ENCODE measurements at places on chromosomes 16 and 17.

- DNase-seq = no peak
Measured at GRCh38 chr16:51129105-51129504, 22.0 kb downstream of the SALL1 start.

GRCh38 chr17:40506786-40507185, 5.4 kb upstream of the TNS4 start:
- DNase-seq = no peak

GRCh38 chr17:63792055-63792729, 18.2 kb downstream of the DDX42 start:
- DNase-seq = no peak

DNA sequence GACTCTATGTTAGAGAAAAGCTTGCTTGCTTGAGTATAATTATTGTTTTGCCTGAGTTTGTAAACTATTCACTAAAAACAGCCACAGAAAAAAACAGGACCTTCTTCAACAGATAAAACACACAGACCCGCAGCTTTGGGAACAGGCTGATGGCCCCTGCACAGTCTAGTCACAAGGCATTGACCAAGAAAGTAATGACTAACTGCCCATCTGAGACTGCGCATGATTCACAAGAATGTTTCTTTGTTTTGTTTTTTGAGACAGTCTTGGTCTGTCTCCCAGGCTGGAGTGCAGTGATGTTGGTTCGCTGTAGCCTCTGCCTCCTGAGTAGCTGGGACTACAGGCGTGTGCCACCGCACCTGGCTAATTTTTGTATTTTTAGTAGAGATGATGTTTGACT, 2.8 kb upstream of the ZKSCAN2 start:
- DNase-seq = no peak

- DNase-seq = no peak
Measured at GRCh38 chr17:63262751-63263476, 183.2 kb downstream of the CYB561 start.

GRCh38 chr17:38341035-38341721, 2.6 kb downstream of the GPR179 start:
- DNase-seq = no peak

DNA sequence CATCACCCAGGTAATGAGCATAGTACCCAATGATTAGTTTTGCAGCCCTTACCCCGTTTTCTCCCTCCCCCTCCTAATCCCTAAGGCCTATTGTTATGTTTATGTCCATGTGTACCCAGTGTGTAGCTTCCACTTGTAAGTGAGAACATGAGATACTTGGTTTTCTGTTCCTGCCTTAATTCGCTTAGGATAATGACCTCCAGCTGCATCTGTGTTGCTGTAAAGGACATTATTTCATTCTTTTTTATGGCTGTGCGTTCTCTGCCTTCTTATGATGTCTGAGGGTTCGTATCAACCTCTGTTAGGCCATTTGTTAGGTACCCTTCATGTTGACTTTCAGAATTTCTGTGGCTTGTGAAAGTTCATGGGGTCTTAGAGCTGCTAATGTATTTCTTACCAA, 31.0 kb downstream of the CTCF start:
- DNase-seq = no peak

DNA sequence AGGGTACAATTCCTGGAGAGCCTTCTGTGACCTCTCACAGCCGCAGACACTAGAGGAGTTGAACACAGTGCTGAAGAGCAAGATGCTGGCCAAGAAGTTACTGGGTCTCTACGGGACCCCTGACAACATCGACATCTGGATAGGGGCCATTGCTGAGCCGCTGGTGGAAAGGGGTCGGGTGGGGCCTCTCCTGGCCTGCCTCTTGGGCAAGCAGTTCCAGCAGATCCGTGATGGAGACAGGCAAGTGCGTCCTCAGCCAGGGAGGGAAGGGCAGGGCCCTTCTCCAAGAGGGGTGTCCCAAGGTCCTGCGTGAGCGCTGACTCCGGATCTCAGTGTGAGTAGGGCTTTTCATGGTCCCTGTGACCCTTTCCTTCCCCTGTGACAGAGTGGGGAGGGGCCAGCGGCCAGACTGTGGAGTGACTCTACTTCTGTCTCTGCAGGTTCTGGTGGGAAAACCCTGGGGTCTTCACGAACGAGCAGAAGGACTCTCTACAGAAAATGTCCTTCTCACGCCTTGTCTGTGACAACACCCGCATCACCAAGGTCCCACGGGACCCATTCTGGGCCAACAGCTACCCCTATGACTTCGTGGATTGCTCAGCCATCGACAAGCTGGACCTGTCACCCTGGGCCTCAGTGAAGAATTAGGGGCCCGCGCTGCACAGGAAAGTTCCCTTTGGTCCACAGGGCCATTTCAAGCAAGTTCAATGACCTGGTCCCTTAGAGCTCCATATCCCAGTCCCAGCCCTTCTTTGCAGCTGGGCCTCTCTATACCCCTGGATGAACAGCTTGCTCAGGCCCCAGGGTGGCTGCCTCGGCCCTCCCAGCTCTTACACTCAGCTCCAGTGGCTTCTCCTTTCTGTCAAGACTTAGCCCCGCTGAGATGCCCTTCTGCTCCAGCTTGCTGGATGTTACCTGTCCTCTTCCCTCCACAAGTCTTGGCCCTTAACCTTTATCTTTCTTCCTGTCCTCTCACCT, 13.1 kb downstream of the MPO start:
- DNase-seq = no peak

GRCh38 chr17:3966720-3967363, 2.6 kb upstream of the ATP2A3 start:
- DNase-seq = no peak

GRCh38 chr16:27286451-27286850, 17.9 kb upstream of the NSMCE1 start:
- no peak for DNase-seq

DNA sequence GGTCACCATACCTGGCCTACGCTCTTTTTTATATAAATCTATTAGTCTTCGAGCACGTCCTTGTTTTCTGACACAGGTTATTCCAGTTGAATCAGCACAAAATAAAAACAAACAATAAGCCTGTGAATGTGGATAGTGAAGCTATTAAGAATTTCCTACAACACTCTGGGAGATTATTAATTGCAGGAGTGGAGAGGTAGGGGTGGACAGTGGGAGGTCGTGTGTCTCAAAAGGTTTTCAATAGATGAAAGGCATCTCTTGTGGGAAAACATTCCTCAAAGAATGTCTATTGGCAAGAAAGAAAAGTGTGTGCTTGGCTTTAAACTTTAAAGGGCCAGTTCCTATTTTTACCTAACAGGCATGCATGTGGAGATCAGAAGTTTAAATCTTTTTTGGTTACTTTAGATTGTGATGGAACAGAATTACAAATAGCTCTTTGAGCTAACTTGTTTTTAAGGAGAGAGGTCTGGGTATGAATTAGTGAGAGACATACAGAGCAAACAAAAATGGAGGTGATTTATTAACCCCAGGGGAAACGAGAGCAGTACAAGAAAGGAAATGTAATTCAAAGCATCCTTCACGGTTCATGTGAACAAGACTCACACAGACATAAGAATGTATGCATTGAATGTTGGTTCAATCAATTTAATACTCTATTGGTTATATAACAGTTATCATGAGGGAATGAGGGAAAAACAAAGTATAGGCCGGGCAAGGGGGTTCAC, 9.0 kb downstream of the SMYD4 start:
- DNase-seq = no peak

DNA sequence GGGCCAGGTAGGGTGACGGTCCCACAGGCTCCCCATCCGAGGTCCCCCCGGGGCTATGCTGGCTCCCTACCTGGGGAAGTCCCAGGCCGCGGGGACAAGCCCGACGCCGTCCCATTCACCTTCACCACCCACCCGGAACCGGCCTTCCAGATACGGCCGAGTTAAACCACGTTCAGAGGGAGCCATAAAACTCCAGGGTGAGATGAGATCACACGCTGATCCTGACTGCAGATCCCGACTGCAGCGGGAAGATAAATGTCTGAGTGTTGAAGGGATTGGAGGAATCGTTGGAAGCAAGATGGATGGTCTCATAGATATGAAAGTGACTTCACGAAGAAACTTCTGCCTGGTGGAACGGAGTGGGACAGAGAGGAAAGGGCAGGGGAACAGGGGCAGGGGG, 13.6 kb upstream of the C1QTNF8 start:
- DNase-seq = no peak

DNA sequence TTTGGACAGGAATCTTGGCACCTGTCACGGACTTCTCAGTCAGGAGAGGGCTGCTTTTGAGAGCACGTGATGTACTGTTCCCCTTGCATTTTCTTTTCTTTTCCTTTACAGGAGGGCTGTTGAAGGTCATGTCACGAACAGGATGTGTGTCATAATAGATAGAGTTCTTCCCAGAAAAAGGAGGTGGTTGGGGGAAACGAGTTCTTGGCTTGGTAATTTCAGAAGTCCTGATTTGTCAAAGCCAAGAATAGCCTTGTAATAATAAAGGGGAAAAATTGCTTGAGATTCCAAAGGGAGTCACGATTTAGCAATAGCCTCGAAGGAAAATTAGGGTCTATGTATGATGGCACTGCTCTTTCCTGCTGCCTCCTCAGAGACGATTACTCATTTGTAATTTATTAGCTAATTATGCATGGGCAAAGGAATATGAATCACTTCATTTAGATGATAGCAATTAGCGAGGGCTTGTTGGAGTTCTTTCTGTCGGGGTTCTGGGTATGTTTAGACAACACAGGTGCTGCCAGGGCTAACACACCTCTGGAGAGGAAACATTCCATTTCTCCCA, 277.7 kb upstream of the N4BP1 start:
- no peak for DNase-seq

- no peak for DNase-seq
Measured at GRCh38 chr16:88792078-88792550, 7.1 kb upstream of the PIEZO1 start.

DNA sequence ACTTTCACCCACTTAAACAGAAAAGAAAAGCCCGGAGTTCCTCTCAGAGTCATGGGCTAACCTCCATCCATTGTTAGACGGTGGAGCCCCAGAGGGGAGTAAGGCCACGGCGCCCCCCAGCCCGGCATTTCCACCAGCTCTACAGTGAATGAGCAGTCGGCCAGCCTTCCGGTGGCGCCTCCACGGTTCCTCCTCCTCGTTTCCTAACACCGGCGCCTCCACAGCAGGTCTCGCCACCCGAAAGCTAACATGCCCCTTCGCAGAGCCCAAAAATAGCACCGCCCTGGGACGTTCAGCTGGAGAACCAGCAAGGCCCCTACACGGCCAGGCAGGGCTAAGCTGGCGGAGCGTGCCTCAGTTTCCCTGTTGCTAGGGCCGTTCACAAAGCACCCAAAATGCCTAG, 858 bp downstream of the MMD start:
- peak; percentile 14 for DNase-seq

DNA sequence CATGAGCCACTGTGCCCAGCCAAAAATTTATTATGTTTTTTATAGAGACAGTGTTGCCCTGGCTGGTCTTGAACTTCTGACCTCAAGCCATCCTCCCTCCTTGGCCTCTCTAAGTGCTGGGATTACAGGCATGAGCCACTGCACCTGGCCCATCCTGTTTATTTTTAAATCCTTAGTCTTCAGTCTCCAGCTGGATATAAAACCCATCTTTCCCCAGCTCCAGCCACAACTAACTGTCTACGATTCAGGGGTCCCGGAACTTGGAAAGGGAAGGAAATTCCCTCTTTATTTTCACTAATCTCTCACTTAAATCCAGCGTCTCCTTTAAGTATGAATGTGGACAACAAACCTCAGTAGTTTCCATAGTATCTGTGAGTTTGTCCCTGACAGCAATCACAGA, 62.2 kb downstream of the IQCK start:
- DNase-seq = no peak

GRCh38 chr17:4365628-4366326, 698 bp downstream of the UBE2G1 start:
- DNase-seq = no peak

DNA sequence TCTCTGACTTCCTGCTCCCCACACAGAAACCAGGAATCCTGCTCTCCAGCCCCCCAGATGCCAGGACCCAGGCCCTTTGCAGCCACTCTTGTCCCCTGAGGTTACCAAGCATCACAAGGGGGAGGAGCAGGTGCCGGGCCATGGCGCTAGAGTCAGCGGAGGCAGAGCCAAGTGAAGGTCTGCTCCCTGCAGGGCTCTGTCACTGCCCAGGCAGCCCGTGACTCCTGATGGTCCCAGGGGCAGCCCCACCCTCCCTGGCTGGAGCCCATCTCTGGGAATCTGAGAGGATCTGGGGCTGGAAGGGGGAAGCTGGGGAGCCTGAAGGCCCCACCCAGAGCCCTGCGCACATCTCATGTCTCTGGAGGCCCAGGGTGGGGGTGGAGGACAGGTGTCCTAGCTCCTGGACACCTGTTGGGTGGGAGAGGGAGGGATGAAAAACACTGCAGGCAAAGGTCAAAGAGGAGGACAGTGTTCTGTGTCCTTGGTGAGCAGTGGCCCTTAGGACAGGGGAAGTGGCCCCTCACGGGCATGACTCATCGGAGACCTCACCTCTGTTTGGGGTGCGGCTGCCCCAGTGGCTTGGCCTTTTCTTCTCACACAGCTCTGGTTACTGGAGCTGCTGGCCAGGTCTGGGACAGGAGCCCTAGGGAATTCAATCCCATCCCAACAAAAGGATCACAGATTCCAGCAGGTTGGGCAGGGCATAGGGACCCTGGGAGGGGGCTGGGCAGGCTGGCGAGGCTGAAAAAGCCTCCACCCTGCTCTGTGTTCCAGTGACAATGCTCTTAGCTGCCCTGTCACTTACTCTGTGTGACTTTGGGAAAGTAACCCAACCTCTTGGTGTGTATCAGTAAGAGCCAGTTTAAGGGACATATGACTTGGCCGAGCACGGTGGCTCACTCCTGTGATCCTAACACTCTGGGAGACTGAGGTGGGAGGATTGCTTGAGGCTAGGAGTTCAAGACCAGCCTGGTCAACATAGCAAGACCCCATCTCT, at the start of gene PRSS36:
Gene PRSS36, minus strand, starts transcription at position 173 of the 997 bp plus-strand sequence. Its CDS starts 31 bp downstream, at position 142.
- DNase-seq = no peak

GRCh38 chr17:49612726-49613125, 37.1 kb downstream of the NXPH3 start:
- DNase-seq = no peak

- no peak for DNase-seq
Measured at GRCh38 chr16:88948781-88949490, 28.1 kb downstream of the CBFA2T3 start.
